ENCODE measurements at places on chromosomes 1 and 21.

- DNase-seq = no peak
These were observed 31.2 kb upstream of the COL6A2 start for GRCh38 chr21:46066591-46067331.

- DNase-seq = no peak
These were observed 75.1 kb downstream of the CAMTA1 start for GRCh38 chr1:6860401-6860800.

DNA sequence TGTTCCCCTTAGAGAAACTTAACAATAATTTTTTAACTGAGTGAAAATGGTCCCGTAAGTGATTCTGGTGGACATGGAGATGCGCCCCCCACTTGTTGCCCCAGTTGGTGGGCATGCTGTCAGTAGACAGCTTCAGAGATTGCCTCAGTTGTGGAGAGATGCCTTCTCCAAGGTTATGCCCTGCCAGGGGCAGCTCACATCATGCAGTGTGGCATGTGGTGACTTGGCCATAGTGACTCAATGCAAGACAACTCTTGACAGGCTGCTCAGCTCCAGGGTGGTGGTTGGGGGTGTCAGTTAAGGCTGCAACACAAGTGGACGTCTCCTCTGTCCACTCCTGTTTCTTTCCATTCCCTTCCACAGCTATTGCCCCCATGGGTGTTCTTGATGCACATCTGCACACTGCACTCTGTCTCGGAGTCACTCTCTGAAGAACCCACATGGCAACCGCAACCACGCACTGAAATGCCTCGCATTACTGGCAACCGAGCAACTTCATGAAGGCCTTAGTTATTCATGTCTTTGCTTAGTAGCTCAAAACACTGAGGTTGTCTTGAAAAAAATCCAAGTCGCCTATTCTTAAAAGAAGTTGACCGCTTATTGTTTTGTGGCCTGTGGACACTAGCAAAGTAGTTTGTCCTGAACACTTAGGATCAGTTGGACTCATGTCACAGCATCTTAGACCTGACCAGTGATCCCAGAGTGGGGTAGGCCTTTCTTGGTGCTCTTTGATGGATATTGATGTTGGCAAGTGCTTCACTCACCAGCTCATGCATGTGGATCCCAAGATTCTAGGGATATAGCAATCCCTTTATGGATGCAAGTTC, 54.8 kb upstream of the USP1 start:
- no peak for DNase-seq

GRCh38 chr21:39137248-39138178, 45.7 kb downstream of the PSMG1 start:
- DNase-seq = no peak

DNA sequence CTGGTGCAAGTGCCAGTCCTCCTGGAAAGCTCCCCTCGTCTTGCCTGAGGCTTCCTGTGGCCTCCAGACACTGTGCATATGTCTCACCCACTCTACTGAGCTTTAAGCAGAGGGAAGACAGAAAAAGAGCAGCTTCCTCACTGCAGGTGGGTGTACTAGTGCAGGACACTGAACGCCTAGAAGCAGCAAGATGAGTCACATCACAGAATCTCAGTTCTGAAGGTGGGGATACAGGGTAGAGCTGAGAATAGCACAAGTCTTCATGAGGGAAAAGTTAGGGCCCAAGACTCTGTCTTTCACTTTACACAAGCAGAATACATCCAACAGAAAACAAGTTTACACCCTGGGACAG, 37.4 kb downstream of the PCAT6 start:
- no peak for DNase-seq

- no peak for DNase-seq
These were observed 57.9 kb upstream of the FMOD start for GRCh38 chr1:203408486-203409481.
